OCI-LY7 (cell line): ENCODE measurements at places on chromosomes 4 and X. TPM values are rescaled to one million over a fixed set of nuclear protein-coding genes. Genes with fewer than 3 reads are reported as not detected.

The FHDC1 gene
- 0.04 and 0.06 TPM in 2 replicates for total RNA-seq

The RADX gene
- 34.0 and 35.7 TPM in 2 replicates for total RNA-seq

The CCSER1 gene
- not detected in 2 replicates for total RNA-seq

The NIPAL1 gene
- total RNA-seq: 1.7 and 1.9 TPM in 2 replicates

- DNase-seq: no peak
Measured at GRCh38 chr4:152334931-152335330, 201.0 kb downstream of the FBXW7 start.

- peak; percentile 68 for DNase-seq
Measured at GRCh38 chrX:1215123-1215823, 2.8 kb upstream of the CRLF2 start.

- no peak for DNase-seq
Measured at GRCh38 chr4:16585053-16585452, 313.4 kb downstream of the LDB2 start.

GRCh38 chr4:174648812-174649211, 126.5 kb upstream of the HPGD start:
- no peak for DNase-seq

DNA sequence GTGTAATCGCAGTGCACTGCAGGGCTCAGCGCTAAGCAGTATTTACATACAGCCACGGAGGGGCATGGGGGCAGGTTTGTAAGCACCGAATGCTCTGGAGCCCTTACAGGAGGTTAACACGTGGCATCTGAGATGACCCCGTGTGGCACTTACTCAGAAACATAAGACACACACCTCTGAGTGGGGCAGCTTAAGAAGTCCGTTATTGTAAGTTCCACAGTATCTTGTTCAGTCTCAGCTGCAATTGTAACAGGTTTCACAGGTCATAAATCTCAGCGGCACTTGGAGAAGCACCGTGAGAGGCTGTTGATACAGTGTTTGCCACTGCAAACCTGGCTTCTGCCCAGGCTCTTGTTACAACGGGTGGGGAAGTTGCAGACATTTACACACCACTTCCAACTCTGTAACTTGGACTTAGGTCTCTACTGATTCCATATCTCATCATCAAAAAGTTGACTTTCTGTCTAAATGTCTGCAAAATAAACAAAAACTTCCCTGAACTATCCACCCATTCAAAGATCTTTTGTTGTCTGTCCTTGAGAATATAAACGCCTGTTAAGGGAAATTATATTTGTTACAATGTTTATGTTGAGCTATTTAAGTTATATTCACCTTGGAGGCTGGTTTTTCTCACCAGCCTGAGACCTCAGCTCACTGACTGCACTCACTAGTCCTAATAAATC, 10.3 kb downstream of the CPLX1 start:
- peak; percentile 11 for DNase-seq

DNA sequence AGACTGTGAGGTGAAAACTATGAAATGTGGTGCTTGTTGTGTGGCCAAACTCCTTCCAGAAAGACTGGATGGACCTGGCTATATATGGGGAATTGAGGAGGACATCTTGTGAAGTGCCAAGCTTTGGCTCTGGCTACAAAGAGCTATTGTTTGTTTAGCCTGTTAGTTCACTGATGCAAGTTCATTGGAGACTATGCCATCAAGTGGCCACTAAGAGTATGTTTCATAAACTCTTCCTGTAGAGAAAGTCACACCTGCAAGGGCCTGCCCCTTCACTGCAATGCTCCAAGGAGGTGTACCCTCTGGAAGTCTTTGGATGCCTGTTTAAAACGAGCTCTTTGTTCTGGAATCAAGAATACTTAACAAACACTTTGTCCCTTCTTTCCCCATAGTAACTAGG, 382.0 kb downstream of the GABRG1 start:
- no peak for DNase-seq

DNA sequence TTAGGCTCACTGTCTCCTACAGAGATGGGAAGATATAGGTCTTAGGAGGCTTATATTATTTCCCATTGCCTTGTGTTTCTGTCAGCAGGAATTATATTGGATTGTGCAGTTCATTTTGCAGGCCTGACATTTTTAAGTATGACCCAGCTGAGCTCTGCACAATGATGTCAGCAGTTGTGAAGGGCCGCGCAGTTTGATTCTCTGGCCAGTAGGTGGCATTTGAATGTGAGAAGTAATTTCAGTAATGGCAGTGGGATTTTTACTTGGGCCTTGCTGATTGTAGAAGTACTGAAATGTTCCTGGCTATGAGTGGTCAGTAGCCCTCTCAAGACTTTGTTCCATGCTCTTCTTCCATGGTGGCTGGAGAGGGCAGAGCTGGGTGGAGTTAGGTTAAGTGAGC, 247.2 kb upstream of the MTMR8 start:
- DNase-seq: peak; percentile 35

DNA sequence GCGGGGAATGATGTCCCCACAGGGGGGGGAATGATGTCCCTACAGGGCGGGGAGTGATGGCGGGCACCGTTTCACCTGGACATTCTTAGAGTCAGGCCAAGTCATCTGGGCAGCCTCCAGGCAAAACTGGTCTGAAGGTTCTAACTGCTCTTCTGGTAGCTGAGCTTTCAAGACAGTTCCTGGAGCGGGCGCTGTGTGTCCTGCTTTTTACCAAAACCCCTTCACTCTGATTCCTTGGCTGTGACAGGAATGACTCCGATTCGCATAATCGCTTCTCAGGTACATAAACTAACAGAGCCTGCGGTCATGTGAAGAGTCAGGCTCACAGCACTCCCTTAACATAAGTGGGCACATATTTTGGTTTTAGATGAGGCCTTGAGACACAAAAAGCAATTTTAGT, 836.0 kb downstream of the TRIML1 start:
- DNase-seq: no peak

DNA sequence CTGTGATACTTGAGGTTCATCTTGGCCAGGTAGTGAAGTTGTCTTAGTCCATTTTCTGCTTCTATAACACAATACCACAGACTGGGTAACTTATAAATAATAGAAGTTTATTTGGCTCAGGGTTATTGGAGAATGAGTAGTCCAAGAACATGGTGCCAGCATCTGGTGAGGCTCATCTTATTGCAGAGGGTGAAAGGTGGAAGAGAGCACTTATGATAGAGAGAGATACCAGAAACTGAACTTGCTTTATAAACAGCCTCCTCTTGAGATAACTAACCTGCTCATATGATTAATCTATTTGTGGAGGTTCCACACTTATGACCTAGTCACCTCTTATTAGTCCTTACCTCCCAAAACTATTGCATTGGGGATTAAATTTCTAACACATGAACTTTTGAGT, 1.6 kb downstream of the C4orf51 start:
- DNase-seq: no peak

GRCh38 chr4:86497131-86497530, 97.0 kb upstream of the PTPN13 start:
- no peak for DNase-seq

DNA sequence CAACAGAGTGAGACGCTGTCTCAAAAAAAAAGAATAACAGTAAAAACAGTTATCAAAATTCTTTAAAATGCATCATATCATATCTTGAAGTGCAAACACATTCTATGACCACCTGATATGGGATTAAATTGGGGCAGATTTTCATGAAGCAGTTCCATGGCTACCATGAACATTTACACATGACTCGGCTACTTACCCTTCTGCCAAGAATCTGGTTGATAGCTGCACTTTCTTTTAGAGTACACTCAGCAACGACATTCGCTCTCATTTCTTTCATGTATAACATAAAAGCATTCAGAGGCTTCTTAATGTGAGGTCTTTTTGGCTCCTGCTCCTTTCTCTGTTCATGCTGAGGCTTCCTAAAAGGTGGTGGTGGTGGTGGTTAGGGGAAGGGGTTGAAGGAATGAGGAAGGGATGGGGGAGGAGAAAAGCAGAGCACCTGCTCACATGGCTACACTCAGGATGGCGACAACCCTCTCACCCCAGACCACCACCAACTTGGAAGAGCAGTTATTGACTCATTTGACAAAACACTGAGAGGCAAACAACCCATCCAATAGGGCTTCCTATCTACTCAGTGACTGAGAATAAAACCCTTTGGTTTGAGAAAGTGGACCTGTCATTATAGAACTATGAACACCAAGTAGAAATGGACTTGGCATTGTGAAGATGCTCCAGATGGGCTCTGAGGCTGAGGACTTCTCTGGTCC, 88.5 kb downstream of the HADH start:
- no peak for DNase-seq

- DNase-seq: peak; percentile 23
Measured at GRCh38 chr4:39037491-39037825, 5.2 kb upstream of the TMEM156 start.
